ENCODE measurements at places on chromosomes 2 and 18. TPM values are rescaled to one million over a fixed set of nuclear protein-coding genes. Genes with fewer than 3 reads are reported as not detected.

The KIAA2012 gene
- not detected for total RNA-seq

DNA sequence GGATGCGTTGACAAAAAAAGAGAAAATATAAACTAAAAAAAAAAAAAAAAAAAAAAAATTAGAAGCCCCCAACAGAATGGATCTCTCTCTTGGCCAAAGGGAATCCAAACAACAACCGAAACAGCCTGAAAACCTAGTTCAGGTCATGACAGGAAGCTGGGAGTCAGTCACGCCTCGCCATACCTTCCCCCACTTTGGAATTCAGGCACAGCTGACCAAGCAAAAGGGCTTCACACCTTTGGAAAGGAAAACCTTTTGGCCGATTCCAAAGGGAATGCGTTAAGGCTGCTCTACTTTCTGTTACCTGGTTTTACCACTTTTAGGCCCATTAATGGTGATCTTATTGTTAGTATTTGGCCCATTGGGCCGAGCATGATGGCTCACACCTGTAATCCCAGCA lies 17.9 kb upstream of the RMC1 start:
- no peak for DNase-seq

- DNase-seq, result no peak
Measured at GRCh38 chr2:135225781-135226180, 173.7 kb downstream of the RAB3GAP1 start.

DNA sequence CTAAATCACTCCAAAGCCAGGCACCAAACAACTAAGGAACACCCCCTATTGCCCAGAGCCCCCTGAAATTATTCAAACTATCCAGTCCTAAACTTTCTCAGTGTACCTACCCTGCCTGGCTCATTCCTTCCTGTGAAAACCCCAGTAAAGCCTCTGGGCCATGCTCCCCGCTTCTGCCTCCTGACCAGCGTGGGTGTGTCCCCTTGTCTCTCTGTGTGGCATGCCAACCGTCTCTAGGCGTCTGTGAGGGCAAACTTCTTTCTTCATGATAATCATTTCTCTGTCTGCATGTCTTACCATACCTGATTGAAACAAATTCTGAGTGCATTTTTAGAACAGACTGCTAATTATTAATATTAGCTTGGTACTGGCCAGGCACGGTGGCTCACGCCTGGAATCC lies 109.0 kb upstream of the MSH2 start:
- DNase-seq, result no peak

GRCh38 chr2:21361957-21362486 lies 238.3 kb downstream of the TDRD15 start:
- no peak for DNase-seq

GRCh38 chr18:13218368-13218991 lies at the start of gene LDLRAD4:
Gene LDLRAD4 (plus strand): TSS chr18:13218760.
- no peak for DNase-seq

All from natural killer cell treated with Interleukin-12 subunit alpha and Interleukin-12 subunit beta and Interleukin-15 and Interleukin-18, amount 100 ng/mL, for 72 hours (primary cell).